Stimulated activated CD4-positive, alpha-beta T cell treated with anti-CD3 and anti-CD28 coated beads, Interleukin-1b, Interleukin-23, amount 100 ng/mL, for 1 hour (primary cell): ENCODE measurements at places on chromosomes 6 and 20.

GRCh38 chr6:158793432-158793831 is 25.7 kb downstream of the EZR start:
- DNase-seq: no peak

DNA sequence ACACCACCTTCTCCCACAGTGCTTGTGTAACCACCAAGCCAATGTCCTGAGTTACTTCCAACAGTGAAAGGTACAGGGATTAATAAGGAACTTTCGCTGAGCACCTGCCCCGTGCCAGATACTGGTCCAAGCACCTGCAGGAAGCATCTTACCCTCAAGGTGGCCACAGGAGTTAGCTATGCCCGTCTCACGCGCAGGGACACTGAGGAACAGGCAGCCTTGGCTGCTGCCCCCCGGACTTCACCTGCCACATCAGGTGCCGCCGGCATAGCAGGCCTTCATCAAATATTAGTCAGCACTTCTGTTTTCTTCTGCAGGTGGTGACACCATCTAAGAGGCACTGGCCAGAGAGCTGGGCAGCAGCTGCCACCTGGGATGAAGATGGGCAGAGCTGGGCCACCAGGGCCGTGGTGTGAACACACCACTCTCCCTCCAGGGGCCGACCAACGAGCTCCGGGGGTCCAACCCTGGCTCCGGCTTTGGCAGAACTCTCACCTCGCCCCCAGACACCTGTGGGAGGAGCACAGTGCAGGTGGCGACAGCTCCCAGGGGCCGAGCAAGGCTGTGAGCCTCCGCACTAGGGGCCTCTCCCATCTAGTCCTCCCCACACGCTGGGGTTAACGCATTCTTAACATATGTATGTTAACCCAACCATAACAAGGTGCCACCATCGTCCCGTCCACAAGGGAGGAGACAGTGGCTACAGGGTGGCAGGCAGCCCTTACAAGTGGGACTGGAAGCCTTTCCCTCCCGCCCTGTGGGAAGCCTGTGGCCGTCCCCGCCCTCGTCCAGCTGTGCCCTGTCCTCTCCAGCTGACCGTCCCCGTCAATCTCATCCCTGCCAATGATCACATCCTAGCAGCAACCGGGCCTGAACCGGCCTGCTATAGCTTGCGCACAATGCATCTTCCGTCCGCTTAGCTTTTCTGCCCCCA is 2.9 kb upstream of the PPDPF start:
- no peak for DNase-seq

- no peak for DNase-seq
Observed at GRCh38 chr20:22431419-22431818, 153.0 kb downstream of the FOXA2 start.

- DNase-seq: no peak
Observed at GRCh38 chr6:43276577-43277305, 21.3 kb upstream of the SLC22A7 start.

GRCh38 chr6:19268718-19269117 is 568.5 kb upstream of the ID4 start:
- DNase-seq: no peak

DNA sequence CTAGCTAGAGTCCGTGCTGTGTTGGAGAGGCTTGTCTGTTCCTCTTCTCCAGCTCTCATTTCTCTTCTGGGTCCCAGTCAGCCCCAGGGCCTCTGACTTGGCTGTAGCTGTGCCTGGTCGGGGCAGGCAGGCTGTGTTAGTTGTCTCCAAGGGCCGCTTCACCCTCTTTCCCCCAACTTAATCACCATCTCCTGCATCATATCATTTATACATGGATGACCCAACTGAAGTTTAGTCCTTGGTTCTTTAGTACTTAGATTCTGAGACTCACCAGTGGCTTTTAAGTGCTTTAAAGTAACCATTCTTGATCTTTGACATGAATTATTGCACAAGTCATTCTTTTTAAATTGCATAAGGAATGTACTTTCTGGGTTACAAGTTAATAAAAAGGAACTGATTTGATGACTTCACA is 127.3 kb downstream of the RTN4IP1 start:
- no peak for DNase-seq

DNA sequence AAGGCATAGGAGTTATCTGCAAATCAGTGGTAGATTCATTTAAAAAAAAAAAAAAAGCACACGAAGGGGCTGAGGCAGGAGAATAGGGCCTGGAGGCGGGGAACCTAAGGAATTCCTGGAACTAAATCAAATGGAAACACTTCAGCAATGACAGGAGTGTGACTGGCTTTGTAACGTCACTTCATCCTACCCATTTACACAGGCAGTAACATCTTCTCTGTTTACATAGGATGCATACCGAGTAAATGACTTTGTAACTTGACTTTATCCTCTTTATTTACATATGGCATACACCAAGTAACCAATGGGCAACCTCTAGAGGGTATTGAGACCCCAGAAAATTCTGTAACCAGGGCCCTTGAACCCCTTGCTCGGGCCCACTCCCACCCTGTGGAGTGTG is 56.4 kb upstream of the IYD start:
- no peak for DNase-seq

- DNase-seq: no peak
Observed at GRCh38 chr20:53595018-53595378, 1.4 kb upstream of the ZNF217 start.

DNA sequence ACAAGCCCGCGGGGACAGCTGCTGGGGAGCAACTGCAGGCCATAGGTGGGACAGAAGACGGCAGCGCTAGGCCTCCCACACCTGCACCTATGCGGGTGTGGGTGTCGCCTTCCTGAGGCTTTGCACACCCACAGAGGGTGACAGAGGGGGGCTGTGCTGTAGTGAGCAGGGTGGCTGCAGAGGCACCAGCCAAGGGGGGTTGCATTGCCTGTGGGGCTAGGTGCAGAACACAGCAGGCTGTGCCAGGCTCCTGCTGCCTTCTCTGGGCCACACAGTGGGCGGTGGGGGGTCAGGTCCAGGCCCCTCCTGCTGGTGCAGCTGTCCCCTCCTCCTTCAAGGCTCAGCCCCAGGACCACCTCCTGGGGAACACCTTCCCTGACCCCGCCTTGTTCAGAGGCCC is 75.7 kb downstream of the WDR27 start:
- no peak for DNase-seq

DNA sequence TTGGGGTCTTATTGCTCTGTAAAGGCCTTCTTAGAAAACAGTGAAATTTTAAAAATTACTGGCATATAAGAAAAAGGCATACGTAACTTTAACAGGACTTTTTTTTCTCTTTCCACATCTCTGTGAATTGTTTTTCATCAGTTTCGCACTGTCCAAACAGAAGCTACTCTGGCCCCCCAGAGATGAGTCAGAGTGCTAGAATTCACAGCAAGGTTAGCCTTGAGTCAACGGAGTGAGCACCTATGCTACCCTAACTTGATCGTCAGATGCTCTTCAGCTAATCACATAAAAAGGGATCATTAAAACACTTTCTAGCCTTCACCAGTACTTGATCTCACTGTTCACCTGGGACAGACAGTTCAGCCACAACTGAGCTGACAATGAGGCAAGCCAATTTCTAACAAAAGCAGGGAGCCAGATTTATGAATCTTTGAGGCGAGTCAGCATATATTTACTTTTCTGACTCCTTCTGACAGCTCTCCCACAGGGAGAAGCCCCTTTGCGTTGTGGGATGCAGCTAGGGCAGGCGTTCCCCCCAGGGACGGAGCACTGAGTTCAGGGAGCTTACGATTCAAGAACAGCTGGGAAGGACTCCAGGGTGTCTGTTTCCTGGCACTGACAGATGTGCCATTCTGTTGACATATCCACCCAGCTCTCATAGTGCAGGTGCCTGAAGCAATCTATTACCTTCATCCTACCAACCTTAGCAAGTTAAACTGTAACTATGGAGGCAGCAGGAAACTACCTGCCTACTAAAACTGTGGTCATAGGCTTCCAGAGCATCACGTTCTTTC is 46.4 kb upstream of the SPDEF start:
- no peak for DNase-seq

DNA sequence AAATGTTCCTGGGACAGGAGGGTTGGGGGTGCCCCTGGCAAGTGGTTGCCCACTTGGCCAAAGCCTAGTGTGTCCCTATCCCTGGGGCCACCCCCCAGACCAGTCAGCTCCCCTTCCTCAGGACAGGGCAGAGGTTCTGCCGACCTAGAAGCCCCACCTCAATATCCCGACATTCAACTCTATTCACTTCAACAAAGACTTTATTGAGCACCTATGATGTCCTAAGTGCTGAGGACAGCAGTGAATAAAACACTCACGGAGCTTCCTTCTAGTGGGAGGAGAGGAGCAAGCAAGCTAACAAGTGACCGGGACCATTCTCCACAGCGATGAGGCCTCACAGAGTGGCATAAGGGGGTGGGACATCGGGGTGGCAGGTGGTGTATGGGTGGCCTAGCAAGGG is 52.7 kb downstream of the GRM4 start:
- no peak for DNase-seq

DNA sequence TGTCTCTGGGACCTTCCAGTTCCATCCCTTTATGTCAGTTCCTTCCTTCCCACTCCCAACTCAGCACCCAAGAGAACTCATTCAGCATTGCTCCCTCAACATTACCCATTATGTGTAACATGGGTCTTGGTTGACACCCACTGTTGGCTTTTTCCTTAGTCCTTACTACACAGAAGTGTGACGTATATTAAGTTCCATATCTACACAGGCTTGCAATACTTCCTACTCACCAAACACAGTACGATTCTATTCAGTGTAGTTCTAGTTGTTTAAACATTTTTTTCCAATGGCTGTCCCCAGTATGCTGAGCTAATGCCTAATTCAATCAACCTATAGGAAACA is 37.7 kb downstream of the ARHGAP18 start:
- DNase-seq: no peak

DNA sequence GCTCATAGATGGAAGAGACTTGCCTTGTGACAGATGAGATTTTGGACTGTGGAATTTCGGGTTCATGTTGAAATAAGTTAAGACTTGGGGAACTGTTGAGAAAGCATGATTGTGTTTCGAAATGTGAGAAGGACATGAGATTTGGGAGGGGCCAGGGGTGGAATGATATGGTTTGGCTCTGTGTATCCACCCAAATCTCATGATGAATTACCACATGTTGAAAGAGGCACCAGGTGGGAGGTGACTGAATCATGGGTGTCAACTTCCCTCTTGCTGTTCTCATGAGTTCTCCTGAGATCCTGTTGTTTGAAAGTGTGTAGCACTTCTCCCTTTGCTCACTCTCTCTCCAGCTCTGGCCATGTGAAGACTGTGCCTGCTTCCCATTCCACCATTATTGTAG is 17.9 kb downstream of the AHI1 start:
- no peak for DNase-seq

GRCh38 chr6:127342296-127342945 is 988 bp downstream of the ECHDC1 start:
- no peak for DNase-seq

GRCh38 chr6:5277589-5277988 is 16.3 kb downstream of the FARS2 start:
- no peak for DNase-seq

- no peak for DNase-seq
Observed at GRCh38 chr6:48713612-48714011, 602.6 kb upstream of the PTCHD4 start.

GRCh38 chr20:4708856-4709255 is 12.9 kb upstream of the PRND start:
- DNase-seq: no peak

- no peak for DNase-seq
Observed at GRCh38 chr20:47676219-47676721, 109.0 kb downstream of the SULF2 start.

DNA sequence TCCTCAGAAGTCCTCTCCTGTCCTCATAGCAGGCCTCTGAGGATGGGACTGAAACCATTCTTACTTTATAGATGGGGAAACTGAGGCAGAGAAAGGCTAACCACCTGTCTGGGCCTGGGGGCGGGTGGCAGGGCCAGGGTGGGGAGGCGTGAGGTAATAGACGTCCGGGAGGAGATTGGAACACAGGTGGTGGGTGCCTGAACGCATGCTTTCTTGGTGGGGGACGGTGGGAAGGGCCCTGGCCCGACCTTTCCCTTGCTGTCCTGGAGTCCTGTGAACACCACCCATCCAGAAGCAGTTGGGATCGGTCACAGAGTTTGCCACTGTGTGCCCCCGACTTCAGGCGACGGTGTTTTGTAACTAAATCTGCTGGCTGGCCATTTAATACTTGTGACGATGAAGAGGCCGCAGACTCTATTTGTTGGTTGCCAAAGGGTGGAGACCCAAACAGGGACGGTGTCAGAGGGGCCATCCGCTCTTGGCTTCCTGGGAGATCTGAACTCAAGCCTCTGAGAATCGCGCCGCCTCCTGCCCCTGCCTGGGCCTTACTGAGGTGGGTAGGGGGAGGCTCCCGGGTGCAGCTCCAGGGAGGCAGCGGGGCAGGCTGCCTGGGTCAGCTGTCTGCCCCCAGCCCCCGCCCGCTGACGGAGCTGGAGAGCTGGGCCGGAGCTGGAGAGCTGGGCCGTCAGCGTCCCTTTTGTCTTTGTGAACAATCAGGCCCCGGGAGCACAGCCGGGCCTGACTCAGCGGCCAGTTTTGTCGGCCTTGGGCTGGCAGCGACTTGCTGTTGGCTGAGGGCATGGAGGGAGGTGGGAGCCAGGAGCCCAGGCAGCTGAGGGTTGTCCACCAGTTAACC is 4.1 kb downstream of the RBM38 start:
- DNase-seq: no peak

DNA sequence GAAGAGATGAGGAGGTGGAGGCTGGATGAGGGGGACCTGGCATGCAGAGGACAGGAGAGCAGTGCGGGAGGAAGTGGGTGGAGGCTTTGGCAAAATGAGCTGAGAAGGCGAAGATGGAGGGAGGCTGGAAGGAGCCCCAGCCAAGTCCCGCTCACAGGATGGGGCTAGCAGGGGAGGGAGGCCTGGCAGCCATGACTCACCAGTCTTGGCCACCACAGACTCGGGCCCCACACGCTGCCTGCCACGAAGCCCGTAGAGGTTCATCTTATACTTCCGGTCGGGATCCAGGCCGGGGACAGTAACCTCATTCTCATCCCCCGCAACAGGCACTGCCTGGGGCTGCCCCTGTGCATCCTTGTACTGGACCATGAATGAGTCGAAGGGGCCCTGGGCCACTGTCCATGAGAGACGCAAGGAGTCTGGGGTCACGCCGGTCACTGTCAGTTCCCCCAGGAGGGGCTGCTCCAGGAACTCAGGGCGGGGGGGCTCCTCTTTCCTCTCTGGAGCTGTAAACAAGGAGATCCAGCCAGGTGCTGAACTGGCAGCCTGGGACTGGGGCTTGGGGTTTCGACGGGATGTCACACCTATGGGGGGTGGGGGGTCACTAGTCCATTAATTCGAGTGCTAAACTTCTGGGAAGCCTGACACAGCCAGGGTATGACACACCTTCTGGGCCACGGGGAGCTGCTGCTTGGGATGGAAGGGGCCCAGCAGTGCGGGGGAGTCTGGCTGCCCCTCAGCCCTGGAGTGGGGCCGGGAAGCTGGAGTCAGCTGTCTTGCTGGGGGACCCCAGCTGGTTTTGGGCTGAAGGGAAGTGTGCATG is 27.8 kb downstream of the TNXB start:
- no peak for DNase-seq

GRCh38 chr6:47733879-47734558 is 35.6 kb downstream of the ADGRF4 start:
- DNase-seq: no peak

DNA sequence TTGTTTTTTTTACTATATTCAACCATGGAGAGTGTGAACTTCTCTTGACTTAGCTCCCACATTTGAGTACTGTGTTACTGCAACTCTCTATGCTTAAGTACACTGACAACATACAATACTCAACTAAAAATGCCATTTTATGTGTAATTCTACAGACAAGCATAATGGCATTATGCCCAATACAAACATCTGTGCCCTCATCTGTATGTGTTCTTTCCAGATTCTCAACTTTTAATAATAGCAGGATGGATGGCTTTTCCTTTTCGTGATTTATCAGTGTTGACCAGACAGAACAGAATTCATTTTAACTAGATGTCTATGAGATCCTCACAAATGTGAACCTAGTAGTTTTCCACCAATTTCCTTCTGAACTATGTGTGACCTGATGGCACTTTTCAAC is 84.2 kb upstream of the MARCKS start:
- no peak for DNase-seq
